ENCODE measurements at places on chromosomes 5 and 9.
A peak's percentile ranks its signal among the peaks of the same experiment; 100 is the strongest.

- DNase-seq, result peak; percentile 36
- H3K4me1 ChIP-seq, result peaks cover 10% of the 10 kb centered on the region
- H3K27ac ChIP-seq, result no peak overlapping the region
- H3K36me3 ChIP-seq, result no peaks in the 10 kb centered on the region
- H3K4me3 ChIP-seq, result no peak overlapping the region
Observed at GRCh38 chr5:168946363-168946762, 354.6 kb downstream of the SLIT3 start.

- H3K4me3 ChIP-seq, result no peak overlapping the region
- H3K27me3 ChIP-seq, result peaks cover 88% of the 10 kb centered on the region
Observed at GRCh38 chr5:135038813-135039270, 4.8 kb upstream of the PITX1 start.

DNA sequence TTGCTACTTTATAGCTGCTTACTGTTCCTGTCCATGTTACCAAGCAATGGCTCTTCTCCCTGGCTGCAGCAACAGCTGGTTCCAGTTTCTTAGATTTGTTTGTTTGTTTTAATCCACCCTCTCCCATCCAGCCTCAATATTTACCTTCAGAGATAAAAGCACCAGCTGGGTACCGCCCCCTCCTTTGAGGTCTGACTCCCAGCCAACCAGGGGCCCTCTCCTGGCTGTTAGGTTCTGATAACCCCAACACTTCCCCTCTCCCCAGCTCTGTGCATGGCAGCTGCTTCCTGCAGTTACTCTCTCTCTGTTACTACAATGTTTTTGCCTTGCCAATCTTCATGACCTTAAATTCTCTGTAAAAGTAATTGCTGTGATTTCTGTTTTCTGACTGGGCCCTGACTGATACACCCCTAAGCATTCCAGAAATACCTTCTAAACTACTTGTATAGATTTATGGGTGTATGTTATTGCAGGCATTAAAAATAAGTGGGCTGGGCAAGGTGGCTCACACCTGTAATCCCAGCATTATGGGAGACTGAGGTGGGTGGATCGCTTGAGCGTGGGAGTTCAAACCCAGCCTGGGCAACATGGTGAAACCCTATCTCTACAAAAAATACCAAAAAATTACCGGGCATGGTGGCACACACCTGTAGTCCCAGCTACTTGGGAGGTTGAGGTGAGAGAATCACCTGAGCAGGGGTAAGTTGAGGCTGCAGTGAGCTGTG is 2.6 kb upstream of the GCNT1 start:
- H3K4me3 ChIP-seq, result no peak overlapping the region
- H3K27ac ChIP-seq, result no peak overlapping the region
- peaks cover 4% of the 10 kb centered on the region for H3K27me3 ChIP-seq
- H3K4me1 ChIP-seq, result peaks cover 37% of the 10 kb centered on the region
- peaks cover 28% of the 10 kb centered on the region for H3K36me3 ChIP-seq

- peaks cover 68% of the 10 kb centered on the region for H3K36me3 ChIP-seq
- DNase-seq, result no peak
- no peak overlapping the region for H3K4me3 ChIP-seq
- H3K27me3 ChIP-seq, result no peaks in the 10 kb centered on the region
- H3K27ac ChIP-seq, result peak overlapping the region; percentile 12
Observed at GRCh38 chr5:154384480-154385235, 61.1 kb upstream of the SAP30L start.

DNA sequence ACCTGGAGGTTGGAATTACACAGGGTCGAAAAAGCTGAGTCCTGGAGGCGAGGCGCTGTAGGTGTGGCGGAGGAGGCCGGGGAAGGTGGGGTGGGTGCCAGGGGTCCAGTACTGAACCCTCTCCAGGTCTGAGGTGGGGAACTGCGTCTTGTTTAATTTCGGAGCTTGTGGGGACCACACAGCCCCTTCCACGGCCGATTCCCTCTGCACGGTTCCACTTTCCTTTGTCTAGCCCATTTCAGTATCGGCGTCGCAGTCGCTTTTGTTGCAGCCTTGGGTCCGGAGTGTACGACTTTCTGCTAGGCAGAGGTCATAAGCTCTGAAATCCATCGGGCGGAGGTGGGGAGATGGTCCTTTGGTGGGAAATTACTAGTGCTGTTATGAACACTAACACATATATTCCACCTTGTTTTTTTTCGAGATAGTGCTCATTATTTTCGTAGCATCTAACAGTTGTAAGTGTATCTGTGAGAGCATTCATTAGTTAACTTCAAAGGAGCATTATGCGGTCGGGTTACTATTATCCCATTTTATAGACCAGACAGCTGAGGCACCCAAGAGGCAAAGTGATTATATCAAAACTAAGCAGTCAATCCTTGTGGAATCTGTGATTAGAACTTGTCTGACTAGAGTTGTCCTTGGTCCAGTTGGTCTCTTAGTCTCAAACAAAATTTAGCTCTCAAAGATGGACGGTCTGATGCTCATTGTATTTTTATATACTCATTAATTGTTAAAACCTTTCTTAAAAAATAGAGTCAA is 737 bp downstream of the RNF180 start:
- no peak for DNase-seq
- peaks cover 37% of the 10 kb centered on the region for H3K27me3 ChIP-seq
- H3K36me3 ChIP-seq, result no peaks in the 10 kb centered on the region

DNA sequence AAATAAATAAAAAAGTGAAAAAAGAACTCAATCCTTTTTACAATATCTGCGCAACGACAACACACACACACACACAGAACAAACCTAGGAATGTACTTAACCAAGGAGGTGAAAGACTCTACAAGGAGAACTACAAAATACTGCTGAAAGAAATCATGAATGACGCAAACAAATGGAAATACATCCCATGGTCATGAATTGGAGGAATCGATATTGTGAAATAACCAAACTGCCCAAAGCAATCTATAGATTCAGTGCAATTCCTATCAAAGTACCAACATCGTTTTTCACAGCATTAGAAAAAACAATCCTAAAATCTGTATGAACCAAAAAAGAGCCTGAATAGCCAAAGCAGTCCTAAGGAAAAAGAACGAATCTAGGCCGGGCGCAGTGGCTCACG is 29.9 kb upstream of the NRARP start:
- no peaks in the 10 kb centered on the region for H3K27me3 ChIP-seq
- no peak overlapping the region for H3K4me3 ChIP-seq
- peaks cover 9% of the 10 kb centered on the region for H3K4me1 ChIP-seq
- no peaks in the 10 kb centered on the region for H3K36me3 ChIP-seq
- no peak for DNase-seq

DNA sequence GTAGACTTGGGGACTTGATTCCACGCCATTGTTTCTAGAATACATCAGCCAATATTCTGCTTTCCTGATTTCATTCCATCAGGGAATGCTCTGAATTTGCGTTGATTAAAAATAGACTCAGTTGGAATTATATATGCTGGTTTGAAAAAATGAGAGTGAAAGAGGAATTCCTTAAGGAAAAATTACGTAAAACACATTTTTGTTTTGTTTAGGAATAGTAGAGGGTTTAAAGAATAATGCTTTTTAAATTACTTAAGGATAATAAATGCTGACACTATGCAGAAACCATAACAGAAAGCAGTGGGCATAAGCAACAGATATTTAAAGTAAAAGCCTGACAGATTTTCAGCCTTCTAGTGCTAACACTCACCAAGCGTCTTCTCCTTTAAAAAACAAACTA is 235.0 kb downstream of the ADAMTS6 start:
- H3K36me3 ChIP-seq, result no peaks in the 10 kb centered on the region
- H3K4me3 ChIP-seq, result no peak overlapping the region
- no peak for DNase-seq
- no peak overlapping the region for H3K27ac ChIP-seq

DNA sequence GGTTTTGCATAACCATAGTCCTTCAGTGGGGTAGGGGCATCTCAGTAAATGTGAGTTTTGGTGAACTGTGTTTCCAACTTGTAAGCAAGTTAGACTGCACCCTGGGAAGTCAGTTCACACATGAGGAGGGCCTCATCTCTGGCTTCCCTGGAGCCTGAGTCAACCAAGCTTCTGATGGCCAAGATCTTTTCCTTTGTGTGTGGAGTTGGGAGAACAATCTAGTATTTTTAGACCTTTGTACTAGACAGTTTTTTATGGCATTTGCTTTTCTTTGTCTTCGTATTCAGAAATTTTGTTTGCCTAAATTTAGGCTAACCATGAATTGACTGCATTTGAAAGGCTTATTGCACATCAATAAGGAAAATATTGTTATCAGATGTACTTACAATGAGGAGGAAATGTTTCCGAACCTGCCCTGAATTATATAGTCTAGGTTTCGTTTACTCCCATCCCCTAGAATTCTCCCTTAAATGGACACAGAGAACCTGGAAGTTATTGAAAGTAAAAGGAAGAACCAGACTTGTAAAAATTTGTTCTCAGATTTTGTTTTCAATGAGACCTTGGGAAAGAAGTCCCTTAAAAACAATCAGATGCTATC is 204.6 kb downstream of the AOPEP start:
- no peak overlapping the region for H3K4me3 ChIP-seq
- H3K4me1 ChIP-seq, result no peaks in the 10 kb centered on the region
- H3K27ac ChIP-seq, result no peak overlapping the region

- no peak overlapping the region for H3K4me3 ChIP-seq
- H3K36me3 ChIP-seq, result no peaks in the 10 kb centered on the region
- H3K27me3 ChIP-seq, result no peaks in the 10 kb centered on the region
- H3K27ac ChIP-seq, result no peak overlapping the region
Observed at GRCh38 chr5:162434281-162434680, 366.7 kb downstream of the GABRG2 start.

GRCh38 chr5:140240987-140241706 is 61.8 kb downstream of the PFDN1 start:
- peaks cover 27% of the 10 kb centered on the region for H3K36me3 ChIP-seq
- H3K27ac ChIP-seq, result no peak overlapping the region
- peaks cover 18% of the 10 kb centered on the region for H3K4me1 ChIP-seq
- H3K27me3 ChIP-seq, result no peaks in the 10 kb centered on the region
- H3K4me3 ChIP-seq, result no peak overlapping the region
- DNase-seq, result no peak

GRCh38 chr9:137138058-137138721 is 764 bp upstream of the GRIN1 start:
- H3K4me1 ChIP-seq, result peaks cover 1% of the 10 kb centered on the region
- no peak overlapping the region for H3K4me3 ChIP-seq
- DNase-seq, result no peak
- H3K27ac ChIP-seq, result no peak overlapping the region

DNA sequence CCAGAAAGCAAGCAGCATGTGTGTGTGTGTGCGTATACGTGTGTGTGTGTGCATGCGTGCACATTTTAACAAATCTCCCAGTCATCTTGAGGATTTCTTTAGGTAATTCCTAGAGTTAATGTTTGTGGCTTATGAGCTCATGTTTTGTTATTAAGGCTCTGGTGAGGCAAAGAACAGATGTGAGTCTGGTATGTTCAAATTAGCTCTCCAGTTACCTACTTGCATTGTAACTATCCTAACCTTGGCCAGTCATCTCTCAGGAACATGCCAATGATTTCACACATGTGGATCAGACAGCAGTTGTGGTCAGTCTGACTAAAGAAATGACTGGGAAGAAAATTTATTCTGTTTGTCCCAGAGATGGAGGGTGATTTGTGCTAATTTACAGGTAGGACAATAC is 163.1 kb downstream of the IZUMO3 start:
- no peak overlapping the region for H3K4me3 ChIP-seq
- no peak for DNase-seq
- H3K27ac ChIP-seq, result no peak overlapping the region
- H3K36me3 ChIP-seq, result no peaks in the 10 kb centered on the region
- no peaks in the 10 kb centered on the region for H3K4me1 ChIP-seq

GRCh38 chr5:135702191-135702590 is 123.4 kb upstream of the CXCL14 start:
- H3K27me3 ChIP-seq, result no peaks in the 10 kb centered on the region
- no peaks in the 10 kb centered on the region for H3K4me1 ChIP-seq
- no peak overlapping the region for H3K4me3 ChIP-seq
- H3K27ac ChIP-seq, result no peak overlapping the region

GRCh38 chr5:39021413-39021812 is 52.8 kb downstream of the RICTOR start:
- no peak overlapping the region for H3K27ac ChIP-seq
- no peaks in the 10 kb centered on the region for H3K27me3 ChIP-seq
- peaks cover 80% of the 10 kb centered on the region for H3K4me1 ChIP-seq
- no peak overlapping the region for H3K4me3 ChIP-seq

- no peaks in the 10 kb centered on the region for H3K27me3 ChIP-seq
- H3K4me3 ChIP-seq, result no peak overlapping the region
- H3K36me3 ChIP-seq, result peaks cover 58% of the 10 kb centered on the region
- H3K4me1 ChIP-seq, result no peaks in the 10 kb centered on the region
- no peak overlapping the region for H3K27ac ChIP-seq
Observed at GRCh38 chr5:116265471-116265870, 180.6 kb downstream of the COMMD10 start.

GRCh38 chr5:96067894-96068614 is 106.4 kb upstream of the ELL2 start:
- no peak for DNase-seq
- peaks cover 70% of the 10 kb centered on the region for H3K4me1 ChIP-seq
- H3K27ac ChIP-seq, result peak overlapping the region; percentile 82
- H3K4me3 ChIP-seq, result no peak overlapping the region
- no peaks in the 10 kb centered on the region for H3K36me3 ChIP-seq
- no peaks in the 10 kb centered on the region for H3K27me3 ChIP-seq

DNA sequence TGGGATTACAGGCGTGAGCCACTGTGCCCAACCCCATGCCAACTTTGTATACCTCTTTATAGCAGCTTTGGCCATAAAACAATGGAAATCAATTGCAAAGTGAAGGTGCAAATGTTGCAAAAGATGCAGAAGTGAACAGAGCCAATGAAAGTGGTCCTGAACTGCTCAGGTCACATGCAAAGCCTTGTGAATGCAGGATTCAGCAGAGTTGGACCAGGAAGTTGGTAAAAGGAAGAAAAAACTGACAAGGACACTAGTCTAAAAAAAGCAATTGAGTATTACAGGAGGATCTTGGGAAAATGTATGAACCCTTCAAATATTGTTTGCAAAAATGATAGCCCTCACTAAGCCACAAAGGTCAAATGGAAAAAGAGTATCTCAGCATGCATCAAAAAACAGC is 4.5 kb upstream of the MAP3K1 start:
- no peak for DNase-seq
- H3K4me3 ChIP-seq, result no peak overlapping the region
- no peaks in the 10 kb centered on the region for H3K27me3 ChIP-seq
- H3K36me3 ChIP-seq, result no peaks in the 10 kb centered on the region

DNA sequence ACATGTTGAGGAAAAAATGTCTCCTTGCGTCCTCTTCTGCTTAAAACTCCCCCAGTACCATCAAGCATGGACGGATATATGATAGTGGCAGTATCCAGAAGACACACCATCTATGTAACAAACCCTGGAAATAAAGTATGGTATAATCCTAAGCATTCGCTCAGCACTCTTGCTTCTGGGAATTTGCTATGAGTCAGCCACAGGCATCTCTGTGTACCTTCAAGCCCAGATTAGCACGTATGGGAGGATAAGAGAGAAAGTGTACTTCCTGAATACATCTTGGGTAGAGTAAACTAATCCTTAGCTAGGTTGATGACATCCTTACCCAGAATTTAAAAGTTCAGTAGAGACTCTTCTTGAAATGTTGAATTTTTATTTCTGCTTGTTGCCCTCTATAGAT is 71.2 kb downstream of the GHR start:
- no peak overlapping the region for H3K4me3 ChIP-seq
- H3K27ac ChIP-seq, result no peak overlapping the region
- no peaks in the 10 kb centered on the region for H3K36me3 ChIP-seq

- H3K27me3 ChIP-seq, result no peaks in the 10 kb centered on the region
- H3K4me1 ChIP-seq, result peaks cover 19% of the 10 kb centered on the region
- H3K36me3 ChIP-seq, result no peaks in the 10 kb centered on the region
Observed at GRCh38 chr5:97547999-97548738, 365.1 kb upstream of the RIOK2 start.

Measured in activated T-cell treated with anti-CD3 and anti-CD28 coated beads, Interleukin-2, amount 50 U/mL, for 24 hours (primary cell).